Aorta (tissue), 5 donors: ENCODE measurements at places on chromosomes 1 and 21. TPM values are rescaled to one million over a fixed set of nuclear protein-coding genes. Genes with fewer than 3 reads are reported as not detected.

LCE1E gene
- not detected for total RNA-seq

DNA sequence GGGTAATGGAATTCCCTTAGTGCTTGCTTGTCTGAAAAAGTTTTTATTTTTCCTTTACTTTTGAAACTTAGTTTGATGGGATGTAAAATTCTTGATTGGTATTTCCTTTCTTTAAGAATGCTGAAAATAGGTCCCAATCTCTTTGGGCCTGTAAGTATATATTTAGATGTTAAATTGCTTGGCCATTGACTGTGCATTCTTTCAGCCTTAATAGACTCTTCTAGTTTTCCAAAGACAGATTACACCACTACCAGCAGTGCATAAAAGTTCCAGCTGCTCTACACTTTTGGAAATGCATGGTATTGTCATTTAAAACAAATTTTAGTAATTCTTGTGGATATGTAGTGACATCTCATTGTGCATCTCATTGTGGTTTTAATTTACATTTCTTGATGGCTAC, 464.8 kb upstream of the USP24 start:
- no peak for DNase-seq
- H3K36me3 ChIP-seq: no peaks in the 10 kb centered on the region
- no peaks in the 10 kb centered on the region for H3K4me1 ChIP-seq
- no peaks in the 10 kb centered on the region for H3K27me3 ChIP-seq
- H3K27ac ChIP-seq: no peak overlapping the region
- H3K4me3 ChIP-seq: no peak overlapping the region

TMIGD3 gene
- 6.0 TPM for total RNA-seq

- H3K27ac ChIP-seq: no peak overlapping the region
- no peaks in the 10 kb centered on the region for H3K27me3 ChIP-seq
- H3K36me3 ChIP-seq: no peaks in the 10 kb centered on the region
- peaks cover 12% of the 10 kb centered on the region for H3K4me1 ChIP-seq
- peak; percentile 70 for DNase-seq
Measured at GRCh38 chr1:208264469-208265121, 20.4 kb upstream of the PLXNA2 start.

GBP5 gene
- 7.9 TPM for total RNA-seq

- H3K27ac ChIP-seq: no peak overlapping the region
- H3K27me3 ChIP-seq: no peaks in the 10 kb centered on the region
- no peaks in the 10 kb centered on the region for H3K4me1 ChIP-seq
- H3K36me3 ChIP-seq: no peaks in the 10 kb centered on the region
Measured at GRCh38 chr1:58006421-58007046, 540.0 kb downstream of the OMA1 start.

F5 gene
- total RNA-seq: 1.4 TPM

CA14 gene
- not detected for total RNA-seq

DNA sequence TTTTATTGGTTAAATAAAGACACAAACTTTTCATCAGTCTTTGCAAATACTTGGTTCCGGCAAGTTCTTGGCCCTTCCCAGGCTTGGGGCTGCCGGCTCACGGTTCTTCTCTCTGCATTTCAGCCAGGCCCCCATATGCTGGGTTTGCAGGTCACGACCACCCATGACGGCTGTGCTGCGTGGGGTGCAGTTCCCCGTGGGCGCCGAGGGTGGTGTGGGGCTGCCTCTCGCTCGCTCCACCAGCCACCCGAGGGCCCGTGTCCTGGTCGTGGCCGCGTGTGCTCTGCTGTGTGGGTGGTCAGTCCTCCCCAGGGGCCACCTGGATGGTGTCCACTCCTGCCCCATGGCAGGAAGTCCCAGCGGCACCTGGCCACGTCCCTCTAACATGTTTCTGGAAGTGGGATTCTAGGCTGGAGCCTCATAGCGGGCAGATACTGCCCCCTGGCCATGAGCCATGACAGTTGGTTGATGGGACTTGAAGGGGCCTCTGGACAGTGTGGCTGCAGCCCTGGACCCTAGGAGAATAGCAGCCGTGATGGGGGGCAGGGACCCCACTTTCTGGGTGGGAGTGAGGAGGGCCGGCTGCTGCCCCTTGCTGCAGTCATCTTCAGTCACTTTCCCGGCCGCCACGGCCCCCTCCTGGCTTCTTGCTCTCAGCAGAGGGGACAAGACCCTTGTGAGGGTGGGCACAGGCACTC, 46.3 kb downstream of the SKI start:
- H3K36me3 ChIP-seq: no peaks in the 10 kb centered on the region
- no peak for DNase-seq
- peak overlapping the region; percentile 18 for H3K27ac ChIP-seq
- H3K27me3 ChIP-seq: no peaks in the 10 kb centered on the region
- H3K4me1 ChIP-seq: no peaks in the 10 kb centered on the region
- no peak overlapping the region for H3K4me3 ChIP-seq

- H3K27ac ChIP-seq: no peak overlapping the region
- no peaks in the 10 kb centered on the region for H3K27me3 ChIP-seq
- DNase-seq: no peak
- H3K4me1 ChIP-seq: no peaks in the 10 kb centered on the region
- no peak overlapping the region for H3K4me3 ChIP-seq
- H3K36me3 ChIP-seq: no peaks in the 10 kb centered on the region
Measured at GRCh38 chr1:12774801-12775345, 1.3 kb downstream of the PRAMEF12 start.

DNA sequence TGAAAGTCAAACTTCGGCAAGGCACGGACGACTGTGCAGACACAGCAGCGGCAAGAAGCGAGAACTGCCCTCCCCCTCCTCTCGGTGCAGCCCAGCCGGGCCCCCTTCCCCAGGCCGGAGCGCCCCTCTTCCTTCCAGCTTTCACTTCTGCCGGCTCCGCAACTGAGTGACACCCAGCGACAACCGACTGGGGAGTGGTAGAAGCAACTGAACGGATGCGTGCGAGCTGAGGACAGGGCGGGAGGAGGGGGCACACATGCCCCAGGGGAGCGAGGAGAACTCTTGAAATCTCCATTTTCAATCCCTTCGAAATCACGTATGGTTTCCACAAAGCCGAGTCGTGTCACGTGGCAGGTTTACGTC, 146.6 kb downstream of the PGBD5 start:
- DNase-seq: no peak
- H3K4me1 ChIP-seq: no peaks in the 10 kb centered on the region
- no peak overlapping the region for H3K27ac ChIP-seq

DNA sequence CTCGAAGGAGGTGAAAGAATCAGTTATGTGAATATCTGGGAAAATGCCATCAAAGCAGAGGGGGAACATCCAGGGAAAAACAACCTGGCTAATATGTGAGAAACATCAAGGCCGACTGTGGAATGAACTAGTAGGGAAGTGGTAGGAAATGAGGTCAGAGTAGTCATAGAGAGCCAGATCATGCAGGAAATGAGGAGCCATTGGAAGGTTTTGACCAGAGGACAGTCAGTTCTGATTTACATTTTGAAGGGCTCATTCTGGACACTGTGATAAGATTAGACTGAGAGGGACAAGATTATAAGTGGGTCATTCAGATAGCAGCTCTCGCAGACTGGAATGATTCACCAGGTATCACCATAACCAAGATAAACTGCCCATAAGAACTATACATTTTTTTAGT, 63.7 kb downstream of the SYT14 start:
- no peaks in the 10 kb centered on the region for H3K36me3 ChIP-seq
- H3K4me3 ChIP-seq: no peak overlapping the region
- no peak overlapping the region for H3K27ac ChIP-seq
- H3K4me1 ChIP-seq: no peaks in the 10 kb centered on the region

- H3K27ac ChIP-seq: no peak overlapping the region
- no peaks in the 10 kb centered on the region for H3K36me3 ChIP-seq
- no peaks in the 10 kb centered on the region for H3K4me1 ChIP-seq
- H3K4me3 ChIP-seq: no peak overlapping the region
Measured at GRCh38 chr1:63688302-63688890, 85.4 kb upstream of the ROR1 start.

DNA sequence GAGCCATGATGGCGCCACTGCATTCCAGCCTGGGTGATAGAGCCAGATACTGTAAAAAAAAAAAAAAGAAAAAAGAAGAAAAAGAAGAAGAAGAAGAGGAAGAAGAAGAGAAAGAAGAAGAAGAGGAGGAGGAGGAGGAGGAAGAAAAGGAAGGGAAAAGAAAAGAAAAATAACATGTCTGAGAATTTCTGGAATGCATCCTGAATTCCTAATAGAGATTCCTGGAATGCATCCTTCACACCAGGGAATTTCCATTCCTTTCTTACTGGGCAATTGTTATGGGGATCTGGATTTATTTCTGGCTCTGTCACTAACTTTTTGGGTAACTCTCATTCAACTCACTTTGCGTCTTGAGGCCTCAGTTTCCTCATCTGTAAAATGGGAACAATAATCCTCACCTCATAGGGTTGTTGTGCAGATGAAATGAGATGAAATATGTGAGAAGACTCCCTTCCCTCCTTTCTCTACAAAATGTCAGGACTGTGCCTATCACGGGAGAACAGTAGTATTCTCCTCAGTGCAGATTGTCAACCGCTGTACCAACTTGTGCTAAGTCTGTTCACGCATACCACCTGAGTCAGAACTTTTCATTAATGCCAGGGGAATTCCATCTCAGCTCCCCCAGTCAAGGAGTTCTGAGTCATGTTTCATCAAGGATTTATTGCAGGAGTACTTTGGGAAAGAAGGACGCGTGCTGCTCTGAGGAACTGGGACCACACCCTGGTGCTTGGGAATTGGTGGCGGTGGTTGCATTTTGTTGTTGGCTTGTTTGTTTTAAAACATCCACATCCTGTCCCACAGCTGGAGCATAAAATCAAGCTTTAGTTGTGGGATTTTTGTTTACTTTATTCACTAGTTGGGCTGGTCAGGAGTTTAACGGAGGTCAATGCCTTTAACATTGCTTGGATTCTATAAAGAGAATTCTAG, 42.4 kb upstream of the ROR1 start:
- H3K27ac ChIP-seq: no peak overlapping the region
- no peak overlapping the region for H3K4me3 ChIP-seq
- no peaks in the 10 kb centered on the region for H3K36me3 ChIP-seq
- no peak for DNase-seq
- no peaks in the 10 kb centered on the region for H3K27me3 ChIP-seq

DNA sequence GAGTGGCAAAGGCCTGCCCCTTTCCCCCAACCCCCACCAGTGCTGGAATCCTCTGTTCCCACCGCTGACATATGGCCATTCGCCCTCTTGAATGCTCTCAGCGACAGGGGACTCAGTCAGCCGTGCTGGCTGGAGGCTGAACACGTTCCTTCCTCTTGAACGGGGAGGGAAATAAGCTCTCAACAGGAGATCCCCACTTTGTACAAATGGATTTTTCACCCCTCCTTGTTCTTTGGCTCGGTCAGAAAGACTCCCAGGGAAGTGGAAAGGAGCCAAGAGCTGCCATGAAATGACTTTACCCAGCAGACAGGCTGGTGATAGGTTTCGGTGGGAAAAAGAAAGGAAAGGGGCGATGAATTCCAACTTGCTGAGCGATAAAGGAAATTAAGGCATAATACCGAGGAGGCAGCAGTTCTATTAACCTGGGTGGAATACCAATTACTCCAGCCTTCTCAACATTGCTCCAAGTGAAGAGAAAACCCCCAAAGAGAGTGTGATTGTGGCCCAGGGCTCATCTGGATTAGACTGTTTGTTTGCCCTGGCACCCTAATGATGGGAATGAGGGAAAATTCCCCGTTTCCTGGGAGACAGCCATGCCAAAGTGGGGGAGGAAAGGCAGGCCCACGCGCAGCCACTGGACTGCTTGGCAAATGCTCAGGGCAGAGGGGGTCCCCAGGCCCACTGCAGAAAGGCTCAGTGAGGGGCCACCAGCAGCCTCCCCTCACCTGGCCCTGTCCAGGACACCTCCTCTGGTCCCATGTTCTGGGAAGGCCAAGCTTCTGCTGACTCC, 23.9 kb downstream of the LRP8 start:
- no peak overlapping the region for H3K4me3 ChIP-seq
- H3K4me1 ChIP-seq: no peaks in the 10 kb centered on the region
- no peaks in the 10 kb centered on the region for H3K27me3 ChIP-seq
- H3K27ac ChIP-seq: peak overlapping the region; percentile 10

DNA sequence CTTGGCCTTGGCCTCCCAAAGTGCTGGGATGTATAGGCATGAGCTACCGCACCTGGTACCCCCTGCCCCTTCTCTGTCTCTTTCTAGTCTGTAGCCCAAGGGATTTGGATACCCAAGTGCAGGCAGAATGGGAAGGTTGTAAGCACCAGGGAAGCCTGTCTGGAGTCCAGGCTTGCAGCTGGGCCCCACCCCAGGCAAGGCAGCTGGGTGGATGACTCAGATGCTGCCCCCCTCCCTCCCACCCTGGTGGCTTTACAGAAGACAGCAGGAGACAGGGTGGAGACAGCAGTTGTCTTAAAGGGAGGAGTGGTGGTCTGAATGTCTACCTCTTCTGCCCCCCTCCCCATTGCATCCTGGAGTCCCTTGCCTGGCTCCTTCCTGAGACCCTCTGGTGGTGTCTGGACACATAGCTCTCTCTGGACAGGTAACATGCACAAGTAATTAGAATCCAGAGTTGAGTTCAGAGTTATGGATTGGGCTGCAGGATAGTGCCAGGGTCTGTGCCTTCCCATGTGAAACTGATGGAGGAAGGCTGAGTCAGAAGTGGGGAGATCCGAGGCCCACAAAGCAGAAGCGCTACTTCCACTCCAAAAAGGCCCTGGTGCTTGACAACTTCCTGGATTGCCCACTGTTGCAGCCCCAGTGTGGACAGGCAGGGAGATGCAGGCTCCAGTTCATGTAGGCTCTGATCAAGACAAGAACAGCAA, 5.1 kb downstream of the LMNA start:
- H3K4me3 ChIP-seq: peak overlapping the region; percentile 3
- no peaks in the 10 kb centered on the region for H3K27me3 ChIP-seq
- H3K36me3 ChIP-seq: no peaks in the 10 kb centered on the region
- peak; percentile 75 for DNase-seq
- H3K27ac ChIP-seq: peak overlapping the region; percentile 3

HENMT1 gene
- total RNA-seq: 3.0 TPM

GRCh38 chr21:45339421-45340402, 52.0 kb upstream of the POFUT2 start:
- H3K27me3 ChIP-seq: no peaks in the 10 kb centered on the region
- DNase-seq: peak; percentile 16
- no peak overlapping the region for H3K27ac ChIP-seq
- no peak overlapping the region for H3K4me3 ChIP-seq
- H3K4me1 ChIP-seq: no peaks in the 10 kb centered on the region
- no peaks in the 10 kb centered on the region for H3K36me3 ChIP-seq

MPL gene
- 0.18 TPM for total RNA-seq
